AG10803 (cell line): ENCODE measurements at places on chromosomes 7 and 10.

DNA sequence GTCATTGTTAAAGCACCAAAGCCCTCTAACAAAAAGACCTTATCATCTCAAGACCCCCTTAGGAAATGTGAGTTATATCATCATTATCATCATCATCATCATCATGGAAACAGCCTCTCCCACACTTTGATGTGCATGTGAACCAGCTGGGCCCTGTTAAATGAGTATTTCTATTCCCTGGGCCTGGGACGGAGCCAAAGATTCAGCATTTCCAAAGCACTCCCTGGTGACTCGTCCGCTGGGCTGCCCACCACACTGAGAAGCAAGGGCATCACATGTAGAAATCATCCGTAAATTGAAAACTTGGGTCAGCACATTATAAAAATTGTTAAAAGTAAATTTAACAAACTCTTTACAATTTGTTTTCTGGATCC lies 88.6 kb downstream of the PTPRN2 start:
- no peak for DNase-seq

DNA sequence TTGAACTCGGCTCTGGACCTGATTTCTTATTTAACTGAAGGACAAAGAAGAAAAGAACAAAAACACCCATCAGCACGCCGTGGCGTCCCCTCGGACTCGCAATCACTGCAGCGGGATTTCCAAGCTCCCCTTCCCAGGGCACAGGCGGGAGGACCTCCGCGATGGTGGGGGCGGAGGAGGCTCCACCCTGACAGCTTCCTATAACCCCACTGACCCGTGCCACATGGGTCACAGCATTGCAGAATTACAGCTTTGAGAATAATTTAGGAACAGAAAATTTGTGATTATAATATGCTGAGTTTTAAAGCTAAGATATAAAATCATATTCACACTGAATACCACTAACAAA lies 129.7 kb upstream of the SEC61G start:
- DNase-seq = no peak

DNA sequence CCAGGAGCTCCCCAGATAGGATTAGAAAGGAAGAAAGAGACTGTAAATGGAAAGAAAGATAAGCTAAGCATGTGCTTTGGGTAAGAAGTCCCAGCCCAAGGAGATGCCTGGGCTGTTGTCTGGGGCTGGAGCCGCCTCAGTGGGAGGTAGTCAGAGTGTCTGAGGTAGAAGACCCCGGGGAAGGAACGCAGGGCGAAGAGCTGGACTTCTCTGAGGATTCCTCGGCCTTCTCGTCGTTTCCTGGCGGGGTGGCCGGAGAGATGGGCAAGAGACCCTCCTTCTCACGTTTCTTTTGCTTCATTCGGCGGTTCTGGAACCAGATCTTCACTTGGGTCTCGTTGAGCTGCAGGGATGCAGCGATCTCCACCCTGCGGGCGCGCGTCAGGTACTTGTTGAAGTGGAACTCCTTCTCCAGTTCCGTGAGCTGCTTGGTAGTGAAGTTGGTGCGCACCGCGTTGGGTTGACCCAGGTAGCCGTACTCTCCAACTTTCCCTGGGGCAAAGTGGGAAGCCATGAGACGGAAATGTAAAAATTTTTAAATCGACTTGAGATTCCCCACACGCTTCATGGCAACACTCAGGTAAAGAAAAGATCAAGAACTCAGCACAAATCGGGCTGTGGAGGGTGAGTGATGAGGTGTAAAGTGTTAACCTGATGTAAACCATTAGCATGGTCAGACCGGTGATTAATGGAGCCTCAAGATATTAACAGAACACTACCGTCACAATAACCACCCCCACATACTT lies 1.3 kb downstream of the HOXA1 start:
- no peak for DNase-seq

- no peak for DNase-seq
Measured at GRCh38 chr10:123275136-123275564, 120.9 kb downstream of the BUB3 start.

DNA sequence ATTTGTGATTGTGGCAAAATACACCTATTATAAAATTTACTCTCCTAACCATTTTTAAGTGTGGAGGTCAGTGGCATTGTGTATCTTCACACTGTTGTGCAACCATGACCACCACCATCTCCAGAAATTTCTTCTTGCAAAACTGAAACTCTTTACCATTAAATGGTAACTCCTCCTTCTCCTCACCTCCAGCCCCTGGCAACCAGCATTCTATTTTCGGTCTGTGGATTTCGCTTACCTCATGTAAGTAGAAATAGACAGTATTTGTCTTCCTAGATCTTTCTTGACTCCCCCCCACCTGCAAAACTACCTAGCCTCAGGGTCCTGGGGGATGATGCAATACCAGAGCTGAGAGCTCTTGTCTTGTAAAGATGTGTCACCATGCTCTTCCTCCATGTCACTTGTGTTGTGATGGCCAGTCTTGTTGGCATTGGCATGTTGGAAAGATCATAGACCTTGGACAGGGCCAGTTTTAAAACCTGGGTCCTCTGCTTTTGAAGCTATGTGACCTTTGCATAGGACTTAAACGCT lies 71.1 kb upstream of the EMX2 start:
- no peak for DNase-seq

GRCh38 chr10:63264617-63265221 lies 131.6 kb downstream of the NRBF2 start:
- DNase-seq = no peak

DNA sequence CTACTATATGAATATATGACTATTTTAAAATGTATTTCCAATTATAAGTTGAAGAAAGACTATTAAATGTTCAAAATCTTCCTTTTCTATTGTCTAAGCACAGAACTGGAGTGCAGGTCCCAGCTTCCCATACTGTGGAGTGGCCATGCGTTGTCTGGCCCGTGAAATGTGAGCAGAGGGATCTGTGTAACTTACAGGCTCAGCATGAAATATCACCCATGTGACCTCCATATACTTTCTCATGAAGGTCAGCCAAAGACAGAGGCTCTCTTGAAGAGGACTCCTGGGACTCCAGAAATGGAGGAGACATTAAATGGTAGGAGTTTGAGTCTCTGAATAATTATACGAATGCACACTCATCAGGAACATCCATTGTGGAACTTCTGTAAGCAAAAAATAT lies 92.4 kb upstream of the CAV2 start:
- DNase-seq = no peak

GRCh38 chr10:52578871-52579405 lies 193.6 kb downstream of the MBL2 start:
- no peak for DNase-seq

DNA sequence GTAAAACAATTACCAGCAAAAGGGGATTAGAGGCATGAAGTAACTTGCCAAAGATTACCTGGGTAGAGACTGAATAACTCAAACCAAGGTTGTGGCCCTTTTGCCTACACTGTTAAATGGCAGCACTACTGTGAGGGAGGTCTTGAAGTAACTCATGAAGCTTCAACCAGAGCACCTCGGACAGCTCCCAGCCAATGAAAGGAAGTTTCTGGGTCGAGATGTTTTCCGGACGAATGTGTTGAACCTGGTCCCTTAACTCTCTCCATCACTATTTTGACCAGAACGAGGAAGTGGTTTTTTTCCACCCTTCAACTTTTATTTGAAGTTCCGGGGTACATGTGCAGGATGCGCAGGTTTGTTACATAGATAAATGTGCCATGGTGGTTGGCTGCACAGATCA lies 133.6 kb upstream of the PRKCQ start:
- DNase-seq = no peak
